ENCODE measurements at places on chromosomes 6 and 20. TPM values are rescaled to one million over a fixed set of nuclear protein-coding genes. Genes with fewer than 3 reads are reported as not detected.

DNA sequence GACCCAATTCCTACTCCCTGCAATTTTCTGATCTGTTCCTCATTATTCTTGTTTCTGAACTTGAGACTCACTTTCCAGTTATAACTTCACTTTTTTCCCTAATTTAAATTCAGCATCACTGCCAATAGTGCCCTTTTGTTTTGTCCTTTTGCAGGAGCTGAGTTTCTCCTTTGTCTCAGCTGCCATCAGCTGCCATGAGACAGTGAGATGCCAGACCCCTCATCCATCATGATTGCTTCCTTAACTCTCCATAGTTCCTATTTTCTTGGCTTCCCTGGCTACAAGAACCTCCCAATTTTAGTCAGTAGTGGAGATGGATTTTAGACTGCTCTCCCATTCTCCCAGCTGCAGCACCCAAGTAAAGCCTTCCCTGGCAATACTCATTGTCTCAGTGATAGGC, 518.1 kb downstream of the HDGFL1 start:
- DNase-seq = no peak

GRCh38 chr6:142356884-142357225, 55.0 kb downstream of the ADGRG6 start:
- no peak for DNase-seq

The ZSCAN16 gene
- total RNA-seq = 15.9 TPM

DNA sequence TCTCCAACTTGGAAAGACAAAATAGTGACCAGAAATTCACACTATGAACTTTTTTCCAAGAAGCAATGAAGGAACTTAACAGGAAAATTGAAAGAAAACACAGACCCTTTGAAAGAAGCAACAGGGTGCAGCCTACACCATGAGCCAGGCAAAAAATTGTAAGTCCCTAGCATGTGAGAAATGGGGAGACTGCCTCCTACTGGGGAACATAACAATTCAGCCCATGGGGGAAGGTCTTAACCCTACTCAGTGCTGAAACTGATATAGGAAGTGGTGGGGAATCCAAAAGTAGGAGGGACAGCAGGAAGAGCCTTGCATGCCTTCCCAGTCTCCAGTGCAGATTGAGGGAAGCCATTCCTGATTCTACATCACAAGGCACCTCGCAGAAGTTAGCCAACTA, 235.1 kb upstream of the UFL1 start:
- no peak for DNase-seq

The C6orf141 gene
- 60.9 TPM for total RNA-seq

- DNase-seq = no peak
Observed at GRCh38 chr6:44266347-44266746, 996 bp upstream of the NFKBIE start.

DNA sequence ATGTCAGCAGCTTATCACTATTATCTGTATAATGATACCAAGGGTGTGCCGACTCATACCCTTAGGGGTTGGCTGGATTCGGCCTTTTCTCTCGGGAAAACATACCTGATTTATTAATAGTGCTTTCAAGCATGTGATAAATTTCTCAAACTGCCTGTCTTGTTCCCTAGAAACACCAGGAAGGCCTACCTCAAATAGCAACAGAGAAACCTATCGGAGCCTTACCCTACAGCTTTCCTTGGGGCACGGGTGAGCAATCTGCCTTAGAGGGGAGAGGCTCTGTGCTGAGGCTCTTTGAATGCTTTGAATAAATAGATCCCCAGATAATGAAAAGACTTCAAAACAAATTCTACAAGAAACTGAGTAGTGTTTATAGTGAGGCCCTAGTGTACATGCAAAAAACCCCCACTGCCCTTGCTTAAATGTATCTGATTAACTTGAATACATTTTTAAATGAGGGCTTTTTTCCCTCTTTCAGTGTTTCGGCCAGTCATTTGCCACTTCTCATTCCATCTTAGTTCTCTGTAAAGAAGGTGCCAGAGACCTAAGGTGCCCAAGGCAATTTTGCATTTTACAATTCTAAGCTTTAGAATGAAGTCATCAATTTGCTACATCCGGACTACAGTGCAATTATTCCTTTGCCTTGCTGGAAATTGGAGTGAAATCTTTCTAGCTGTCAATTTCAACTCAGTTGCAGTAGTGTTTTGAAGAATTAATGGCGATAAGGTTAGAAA, 320.1 kb downstream of the ESR1 start:
- DNase-seq = no peak

GRCh38 chr6:99132026-99132635, 184.4 kb upstream of the FBXL4 start:
- no peak for DNase-seq

DNA sequence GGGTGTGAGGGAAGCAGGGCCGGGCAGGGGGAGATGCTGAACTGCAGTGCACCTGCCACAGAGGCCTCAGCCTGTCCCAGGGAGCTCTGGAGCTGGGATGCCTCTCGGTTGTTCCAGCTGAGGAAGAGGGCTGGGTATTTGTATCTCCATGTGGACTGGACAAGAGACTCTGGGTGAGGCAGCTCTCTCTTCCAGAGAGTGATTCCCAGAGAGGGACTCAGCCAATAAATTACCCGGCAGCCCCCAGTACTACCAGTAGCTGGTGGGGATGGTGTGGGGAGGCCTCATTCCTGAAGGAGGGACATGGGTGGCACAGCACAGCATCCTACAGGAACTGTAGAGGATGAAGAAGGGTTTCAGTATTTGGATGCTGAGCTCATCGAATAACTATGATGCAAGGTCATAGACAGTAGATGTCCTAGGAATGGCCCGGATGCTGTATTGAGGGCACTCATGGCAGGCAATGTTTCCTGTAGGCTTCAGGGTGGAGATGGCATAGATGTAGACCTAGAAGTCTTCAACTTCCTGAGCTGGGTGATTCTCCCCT, 1.4 kb downstream of the FGD2 start:
- no peak for DNase-seq

DNA sequence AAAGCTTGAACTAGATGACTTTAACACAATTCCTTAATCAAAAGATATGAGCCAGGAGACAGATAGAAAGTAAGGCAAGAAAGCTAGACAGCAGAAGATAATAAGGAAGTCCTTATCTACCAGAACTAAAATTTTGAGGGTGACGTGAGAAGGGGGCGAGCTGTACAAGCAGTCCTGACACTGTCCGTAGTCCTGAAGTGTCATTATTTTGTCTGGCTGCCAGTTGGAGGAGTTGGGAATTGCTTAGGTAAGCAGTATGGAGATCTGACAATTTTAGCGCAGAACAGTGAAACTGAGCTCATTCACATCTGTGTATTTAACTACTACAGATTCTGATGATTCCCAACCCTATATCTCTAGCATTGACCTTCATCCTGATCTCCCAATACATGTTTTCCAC, 25.8 kb upstream of the CEP85L start:
- DNase-seq = no peak

Measured in Calu3 (cell line).